Urinary bladder (tissue), 4 donors: ENCODE measurements at places on chromosomes 7 and 10. TPM values are rescaled to one million over a fixed set of nuclear protein-coding genes. Genes with fewer than 3 reads are reported as not detected.

TLX1 gene
- polyA plus RNA-seq: not detected

PROSER2 gene
- 6.6 TPM for polyA plus RNA-seq

VAX1 gene
- not detected for polyA plus RNA-seq

CHST15 gene
- polyA plus RNA-seq: 7.8 TPM

ZNF107 gene
- 2.5 TPM for polyA plus RNA-seq

PTPRE gene
- polyA plus RNA-seq: 5.7 TPM

CYP2C18 gene
- 0.04 TPM for polyA plus RNA-seq

PRKCQ gene
- polyA plus RNA-seq: 0.49 TPM

MRC1 gene
- 32.7 TPM for polyA plus RNA-seq

SPDYE11 gene
- not detected for polyA plus RNA-seq

GIMAP8 gene
- 14.3 TPM for polyA plus RNA-seq

ACTL6B gene
- 0.19 TPM for polyA plus RNA-seq

HPS6 gene
- 18.7 TPM for polyA plus RNA-seq

ASB4 gene
- polyA plus RNA-seq: 0.47 TPM

CREB5 gene
- 6.5 TPM for polyA plus RNA-seq

PAX2 gene
- not detected for polyA plus RNA-seq

FASTK gene
- polyA plus RNA-seq: 87.8 TPM

DOCK4 gene
- 5.9 TPM for polyA plus RNA-seq

HOXA9 gene
- 20.5 TPM for polyA plus RNA-seq

SPDYE3 gene
- polyA plus RNA-seq: 0.10 TPM

SPDYE6 gene
- polyA plus RNA-seq: not detected

KLF14 gene
- polyA plus RNA-seq: 0.03 TPM

CALML5 gene
- not detected for polyA plus RNA-seq

PRRT4 gene
- 1.3 TPM for polyA plus RNA-seq

ZNF365 gene
- polyA plus RNA-seq: 0.10 TPM

SORBS1 gene
- 697 TPM for polyA plus RNA-seq

SCIN gene
- 1.3 TPM for polyA plus RNA-seq

TNS3 gene
- 15.5 TPM for polyA plus RNA-seq

RNF133 gene
- polyA plus RNA-seq: 0.06 TPM

TMEM176B gene
- polyA plus RNA-seq: 84.0 TPM

PCLO gene
- polyA plus RNA-seq: 0.57 TPM

MBL2 gene
- 0.05 TPM for polyA plus RNA-seq

NEUROG3 gene
- polyA plus RNA-seq: not detected
